ENCODE measurements at places on chromosomes 7 and 10.

GRCh38 chr7:114851406-114852061 lies 70.4 kb upstream of the MDFIC start:
- DNase-seq: no peak

DNA sequence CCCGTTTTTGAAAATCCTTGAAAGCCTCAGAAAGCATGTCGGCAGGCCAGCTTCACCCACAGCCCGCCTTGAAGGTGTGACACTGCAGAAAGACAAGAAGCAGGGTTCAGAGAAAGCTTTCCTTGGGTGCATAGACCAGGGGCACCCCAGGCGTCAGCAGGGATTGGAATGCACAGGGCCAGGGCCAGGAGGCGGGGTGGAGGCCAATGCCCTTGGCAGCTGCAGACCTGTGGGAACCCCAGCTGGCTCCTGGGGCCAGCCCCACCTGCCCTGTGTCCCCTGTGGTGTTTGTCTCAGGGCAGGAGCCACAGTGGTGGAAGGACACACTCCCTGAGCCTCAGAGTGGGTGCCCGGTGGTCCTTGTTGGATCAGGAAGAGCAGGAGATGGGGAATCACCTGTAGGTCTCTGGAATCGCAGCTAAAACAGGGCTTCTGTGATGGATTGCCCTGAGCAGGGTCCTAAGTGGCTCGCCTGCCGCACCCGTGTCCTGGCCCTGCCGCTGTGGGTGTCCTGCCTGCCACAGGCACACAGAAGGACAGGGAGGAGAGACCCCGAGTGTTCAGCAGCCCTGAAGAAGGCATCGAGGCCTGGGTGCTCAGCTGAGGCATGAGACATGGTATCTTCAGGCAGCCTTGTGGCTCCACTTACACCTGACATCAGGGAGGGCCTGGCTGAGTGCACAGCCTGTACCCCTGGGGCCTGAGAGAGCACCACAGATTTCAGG lies 32.5 kb downstream of the ANXA8 start:
- DNase-seq: no peak

- no peak for DNase-seq
These were observed 23.2 kb downstream of the PSAP start for GRCh38 chr10:71827852-71828251.

DNA sequence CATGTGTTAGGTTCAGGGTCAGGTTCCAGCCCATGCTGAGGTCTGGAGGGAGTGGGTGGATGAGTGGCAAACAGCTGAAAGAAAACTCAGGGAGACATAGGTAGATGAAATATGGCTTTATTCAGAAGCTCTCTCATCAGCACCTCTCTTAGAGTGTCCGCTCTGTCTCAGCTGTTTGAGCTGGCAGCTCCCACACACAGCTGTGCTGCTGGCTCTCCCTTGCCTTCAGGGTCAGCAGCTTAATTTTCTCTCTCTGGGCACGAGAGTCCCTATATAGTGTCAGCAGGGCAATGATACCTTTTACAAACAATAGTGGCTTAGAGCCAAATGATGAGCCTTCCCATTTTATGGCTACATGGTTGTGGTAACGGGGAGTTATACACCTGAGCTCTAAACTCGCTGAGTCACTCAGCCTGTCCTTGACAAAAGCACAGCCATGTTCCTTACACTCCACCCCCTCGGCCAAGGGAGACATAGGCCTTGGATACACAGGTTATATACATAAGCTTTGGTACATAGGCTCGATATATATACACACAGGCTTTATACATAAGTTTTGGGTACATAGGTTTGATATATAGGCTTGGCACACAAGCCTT lies 10.4 kb downstream of the RNF133 start:
- DNase-seq: no peak

DNA sequence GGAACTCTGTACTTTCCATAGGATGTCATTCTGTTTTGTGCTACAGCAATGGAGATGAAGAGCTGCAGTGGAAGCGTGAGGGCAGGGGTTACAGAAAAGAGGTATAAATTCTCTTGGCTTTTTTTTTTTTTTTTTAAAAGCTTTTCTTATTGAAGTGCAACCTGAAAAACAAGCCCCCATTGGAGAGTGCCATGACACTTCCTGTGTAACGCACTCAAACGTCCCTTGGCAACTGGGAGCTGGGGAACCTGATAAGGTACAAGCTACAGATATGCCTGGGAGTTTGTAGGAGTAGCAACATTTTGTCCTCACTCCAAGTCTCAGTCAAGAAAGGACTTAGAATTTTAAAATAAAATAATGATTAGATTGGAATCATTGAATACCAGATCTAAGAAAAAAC lies 512.1 kb downstream of the RPS24 start:
- no peak for DNase-seq

- DNase-seq: no peak
These were observed 200.3 kb downstream of the CACNB2 start for GRCh38 chr10:18340496-18341051.
